ENCODE measurements at places on chromosomes 13 and 19. TPM values are rescaled to one million over a fixed set of nuclear protein-coding genes. Genes with fewer than 3 reads are reported as not detected.

The SHD gene
- not detected for total RNA-seq

The FGF21 gene
- not detected for total RNA-seq

The SIGLECL1 gene
- total RNA-seq, result not detected

The GAPDHS gene
- 0.16 TPM for total RNA-seq

The CD37 gene
- not detected for total RNA-seq

The IGSF23 gene
- 0.66 TPM for total RNA-seq

The SACS gene
- 14.3 TPM for total RNA-seq

The COX7A1 gene
- total RNA-seq, result not detected

Measured in A549 treated with GW870086 at 1 μM for 4 hours (cell line).